Effector memory CD4-positive, alpha-beta T cell (primary cell): ENCODE measurements at places on chromosomes 6 and 20.

DNA sequence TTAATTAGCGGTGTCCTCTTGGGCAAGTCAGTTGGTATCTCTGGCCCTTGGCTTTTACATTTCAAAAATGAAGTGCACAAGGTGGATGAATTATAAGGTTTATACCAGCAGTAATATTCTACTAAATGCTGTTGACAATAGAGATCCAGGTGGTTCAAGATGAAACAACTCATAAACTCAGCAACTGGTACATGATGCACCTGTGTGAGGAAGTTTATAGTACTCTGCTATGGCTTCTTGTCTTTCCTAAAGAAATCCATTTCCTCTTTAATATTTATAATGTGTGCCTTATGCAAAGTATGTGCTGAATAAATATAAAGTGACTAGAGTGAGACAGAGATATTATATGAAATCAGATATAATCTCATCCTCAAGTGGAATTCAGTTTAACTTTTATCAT is 48.5 kb downstream of the ADGRG6 start:
- H3K4me1 ChIP-seq: no peaks in the 10 kb centered on the region
- H3K4me3 ChIP-seq: no peak overlapping the region
- H3K36me3 ChIP-seq: no peaks in the 10 kb centered on the region

GRCh38 chr6:22036275-22036674 is 260.6 kb downstream of the PRL start:
- no peak overlapping the region for H3K4me3 ChIP-seq
- DNase-seq: no peak
- H3K27ac ChIP-seq: no peak overlapping the region

- H3K4me1 ChIP-seq: no peaks in the 10 kb centered on the region
- no peak overlapping the region for H3K27ac ChIP-seq
- H3K36me3 ChIP-seq: no peaks in the 10 kb centered on the region
Observed at GRCh38 chr6:147347882-147348575, 143.8 kb downstream of the STXBP5 start.

DNA sequence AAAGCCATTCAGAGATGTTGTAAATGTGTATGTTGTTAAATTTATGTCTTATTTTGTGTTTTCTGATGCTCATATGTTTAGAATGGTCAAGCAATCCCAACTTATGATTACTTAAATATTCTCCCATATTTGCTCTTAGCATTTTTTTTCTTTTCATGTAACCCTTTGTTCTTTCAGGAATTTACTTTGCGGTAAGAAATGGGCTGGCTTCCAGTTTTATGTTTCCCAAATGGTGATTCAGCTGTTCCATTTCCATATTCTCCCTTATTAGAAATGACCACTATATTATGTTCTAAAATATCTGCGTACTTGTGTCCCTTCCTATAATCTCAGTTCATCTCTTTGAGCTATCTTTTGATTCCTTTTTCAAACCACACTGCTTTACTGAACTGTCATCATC is 113.7 kb downstream of the CDH26 start:
- H3K4me3 ChIP-seq: no peak overlapping the region
- H3K27me3 ChIP-seq: no peaks in the 10 kb centered on the region
- no peak overlapping the region for H3K27ac ChIP-seq
- H3K4me1 ChIP-seq: no peaks in the 10 kb centered on the region
- DNase-seq: no peak

DNA sequence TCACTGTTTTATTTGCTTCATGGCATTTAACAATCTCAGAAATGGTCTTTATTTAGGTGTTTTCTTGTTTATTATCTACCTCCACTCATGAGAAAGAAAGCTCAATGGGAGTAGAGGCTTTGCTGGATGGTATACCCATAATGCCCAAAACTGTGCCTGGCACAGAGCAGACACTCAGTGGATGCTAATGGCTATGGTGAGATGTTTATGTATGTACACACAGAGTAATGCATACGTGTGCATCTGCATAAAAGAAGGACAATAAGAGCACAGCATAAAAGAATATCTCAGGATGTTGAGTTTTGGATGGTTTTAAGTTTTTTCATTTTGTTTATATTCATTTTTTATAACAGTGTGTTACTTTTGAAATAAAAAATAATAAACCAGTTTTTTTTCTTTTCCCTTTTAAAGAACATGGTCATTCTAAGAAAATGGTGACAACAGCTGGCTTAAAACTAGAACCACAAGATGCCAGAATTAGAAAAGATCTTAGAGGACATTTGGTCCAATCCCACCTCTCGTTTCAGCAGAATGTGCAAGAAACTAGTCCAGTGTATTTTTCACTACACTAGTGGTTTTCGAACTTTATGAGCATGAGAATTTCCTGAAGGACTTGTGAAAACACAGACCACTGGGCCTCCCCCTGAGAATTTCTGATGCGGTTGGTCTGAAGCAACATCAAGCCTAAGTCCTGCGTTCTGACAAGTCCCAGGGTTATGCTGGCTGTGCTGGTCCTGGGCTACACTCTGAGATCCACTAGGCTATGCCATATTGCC is 131.9 kb downstream of the FYN start:
- peaks cover 45% of the 10 kb centered on the region for H3K4me1 ChIP-seq
- DNase-seq: no peak
- H3K27ac ChIP-seq: no peak overlapping the region
- H3K36me3 ChIP-seq: peaks cover 18% of the 10 kb centered on the region
- H3K4me3 ChIP-seq: no peak overlapping the region

GRCh38 chr20:25250508-25250907 is 2.6 kb downstream of the PYGB start:
- no peak overlapping the region for H3K4me3 ChIP-seq
- no peaks in the 10 kb centered on the region for H3K36me3 ChIP-seq
- H3K4me1 ChIP-seq: peaks cover 16% of the 10 kb centered on the region

DNA sequence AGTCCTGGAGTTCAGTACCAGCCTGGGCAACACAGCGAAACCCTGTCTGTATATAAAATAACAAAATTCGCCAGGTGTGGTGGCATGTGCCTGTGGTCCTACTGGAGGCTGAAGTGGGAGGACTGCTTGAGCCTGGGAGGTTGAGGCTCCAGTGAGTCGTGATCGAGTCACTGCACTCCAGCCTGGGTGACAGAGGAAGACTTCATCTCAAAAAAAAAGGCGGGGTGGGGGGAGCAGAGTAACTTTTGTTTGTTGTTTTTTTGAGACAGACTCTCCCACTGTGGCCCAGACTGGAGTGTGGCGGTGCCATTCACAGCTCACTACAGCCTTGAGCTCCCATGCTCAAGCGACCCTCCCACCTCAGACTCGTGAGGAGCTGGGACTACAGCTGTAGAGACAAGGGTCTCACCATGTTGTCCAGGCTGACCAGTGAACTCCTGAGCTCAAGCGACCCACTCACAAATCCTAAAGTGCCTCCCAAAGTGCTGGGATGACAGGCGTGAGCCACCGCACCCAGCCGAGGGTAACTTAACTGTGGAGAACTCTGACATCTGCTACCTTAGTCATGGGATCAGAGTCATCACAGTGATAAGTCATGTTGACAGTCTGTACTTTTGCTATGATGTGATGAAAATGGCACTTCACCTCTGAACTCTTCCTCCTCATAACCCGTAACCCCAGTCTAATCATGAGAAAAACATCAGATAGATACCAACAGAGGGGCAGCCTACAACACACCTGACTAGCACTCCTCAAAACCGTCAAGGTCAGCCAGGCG is 16.5 kb downstream of the PEDS1 start:
- no peak overlapping the region for H3K27ac ChIP-seq
- H3K4me3 ChIP-seq: no peak overlapping the region
- H3K36me3 ChIP-seq: peaks cover 33% of the 10 kb centered on the region

GRCh38 chr20:63873477-63873971 is 8.5 kb downstream of the TPD52L2 start:
- H3K4me1 ChIP-seq: no peaks in the 10 kb centered on the region
- no peak overlapping the region for H3K4me3 ChIP-seq
- no peak overlapping the region for H3K27ac ChIP-seq
- no peak for DNase-seq
- H3K36me3 ChIP-seq: peaks cover 53% of the 10 kb centered on the region
- H3K27me3 ChIP-seq: no peaks in the 10 kb centered on the region

- H3K27me3 ChIP-seq: no peaks in the 10 kb centered on the region
- H3K27ac ChIP-seq: no peak overlapping the region
- no peak overlapping the region for H3K4me3 ChIP-seq
- no peak for DNase-seq
- no peaks in the 10 kb centered on the region for H3K4me1 ChIP-seq
Observed at GRCh38 chr6:148461986-148462577, 119.4 kb downstream of the SASH1 start.

DNA sequence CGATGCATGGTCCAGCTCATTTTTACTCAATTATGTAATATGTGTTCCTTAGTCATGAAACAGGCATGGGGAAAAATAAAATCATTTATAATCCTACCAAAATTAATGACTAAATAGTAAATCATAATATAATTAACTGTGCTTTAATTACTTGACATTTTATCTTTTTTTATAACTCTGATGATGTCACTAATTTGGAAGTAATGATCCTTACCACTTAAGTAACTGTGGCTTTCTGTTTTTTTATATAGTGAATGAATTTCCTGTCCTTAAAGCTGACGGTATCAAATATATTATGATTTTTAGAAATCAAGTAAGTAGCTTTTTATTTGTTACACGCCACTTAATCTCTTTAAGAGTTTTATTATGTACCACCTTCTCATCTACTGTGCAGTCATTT is 32.2 kb downstream of the CSE1L start:
- no peaks in the 10 kb centered on the region for H3K27me3 ChIP-seq
- H3K4me3 ChIP-seq: no peak overlapping the region
- no peak overlapping the region for H3K27ac ChIP-seq
- H3K36me3 ChIP-seq: peaks cover 75% of the 10 kb centered on the region

GRCh38 chr6:87441711-87442110 is 31.1 kb upstream of the SLC35A1 start:
- no peak overlapping the region for H3K4me3 ChIP-seq
- no peaks in the 10 kb centered on the region for H3K4me1 ChIP-seq
- no peaks in the 10 kb centered on the region for H3K36me3 ChIP-seq
- H3K27ac ChIP-seq: no peak overlapping the region
- no peak for DNase-seq
